Stimulated activated CD4-positive, alpha-beta T cell treated with anti-CD3 and anti-CD28 coated beads, Interleukin-4, amount 100 ng/mL, for 4 hours (primary cell): ENCODE measurements at places on chromosomes 2 and 18.

GRCh38 chr2:48328942-48329723 lies 200.8 kb upstream of the STON1 start:
- no peak for DNase-seq

DNA sequence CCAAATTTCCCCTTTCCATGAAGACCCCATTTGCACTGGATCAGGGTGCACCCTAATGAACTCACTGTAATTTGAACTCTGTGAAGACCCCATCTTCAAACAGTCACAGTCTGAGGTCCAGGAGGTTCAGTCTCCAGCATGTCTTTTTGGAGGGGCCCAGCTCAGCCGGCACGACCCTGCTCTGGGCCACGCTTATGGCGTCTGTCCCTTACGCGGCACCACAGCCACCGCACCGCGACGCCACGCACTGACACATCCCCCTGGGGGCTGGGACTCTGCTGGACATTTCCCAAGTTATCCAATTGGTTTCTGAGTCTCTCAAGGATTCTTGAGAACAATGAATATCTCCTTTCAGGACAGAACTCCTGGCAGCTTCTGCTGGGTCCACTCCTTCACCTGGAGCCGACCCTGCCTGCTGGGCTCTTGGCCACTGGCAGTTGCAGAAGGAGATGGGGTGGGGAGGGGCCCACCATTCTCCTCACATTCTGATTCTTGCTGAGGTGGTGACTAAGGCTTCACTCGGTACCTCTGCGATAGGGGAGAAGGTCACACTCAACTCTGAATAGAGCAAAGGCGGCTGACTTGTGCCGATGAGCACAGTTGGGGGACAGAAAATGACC lies 124.0 kb downstream of the RTP5 start:
- no peak for DNase-seq

DNA sequence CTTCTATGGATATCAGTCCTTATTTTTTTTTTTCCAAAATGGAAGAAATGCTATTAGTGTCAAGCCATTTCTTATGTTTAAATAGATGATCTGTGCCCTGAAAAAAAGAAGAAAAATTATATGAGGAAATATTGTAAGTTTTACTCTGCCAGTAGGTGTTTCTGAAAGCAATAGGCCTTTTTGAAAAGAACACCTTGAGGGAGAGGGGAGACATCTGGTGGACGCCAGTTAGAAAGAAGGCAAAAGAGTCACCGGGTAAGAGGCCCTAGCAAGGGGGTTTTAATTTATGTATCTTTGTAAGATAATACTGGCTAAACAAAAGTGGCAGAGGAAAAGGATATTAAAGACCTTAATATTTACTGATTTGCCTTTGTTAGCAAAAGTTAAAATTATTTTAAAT lies 56.1 kb downstream of the DYNAP start:
- DNase-seq, result no peak

DNA sequence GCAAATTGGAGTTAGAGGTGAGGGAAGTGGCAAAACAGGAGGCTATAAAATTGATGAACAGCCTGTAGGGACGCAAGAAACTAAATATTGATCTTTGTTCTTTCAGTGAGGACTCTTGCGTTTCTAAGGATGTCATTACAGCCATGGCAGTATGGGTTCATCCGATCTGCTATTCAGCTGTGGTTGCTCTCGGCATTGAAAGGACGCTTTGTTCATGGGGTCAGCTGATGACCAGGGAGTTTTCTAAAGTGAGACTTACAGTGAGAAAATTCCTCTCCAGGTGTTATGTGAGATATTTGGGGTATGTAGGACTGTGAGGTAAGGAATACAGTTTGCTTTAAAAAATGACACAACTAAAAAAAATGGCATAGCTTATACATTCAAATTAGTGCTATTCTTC lies 52.7 kb upstream of the PELI1 start:
- DNase-seq, result no peak

GRCh38 chr2:214543386-214543955 lies 132.6 kb downstream of the VWC2L start:
- no peak for DNase-seq
